ENCODE measurements at places on chromosomes 2 and 18.

GRCh38 chr2:23862716-23863426 lies 64.1 kb downstream of the ATAD2B start:
- no peak for DNase-seq

GRCh38 chr2:36780231-36780839 lies 83.8 kb downstream of the VIT start:
- DNase-seq: peak; percentile 65

DNA sequence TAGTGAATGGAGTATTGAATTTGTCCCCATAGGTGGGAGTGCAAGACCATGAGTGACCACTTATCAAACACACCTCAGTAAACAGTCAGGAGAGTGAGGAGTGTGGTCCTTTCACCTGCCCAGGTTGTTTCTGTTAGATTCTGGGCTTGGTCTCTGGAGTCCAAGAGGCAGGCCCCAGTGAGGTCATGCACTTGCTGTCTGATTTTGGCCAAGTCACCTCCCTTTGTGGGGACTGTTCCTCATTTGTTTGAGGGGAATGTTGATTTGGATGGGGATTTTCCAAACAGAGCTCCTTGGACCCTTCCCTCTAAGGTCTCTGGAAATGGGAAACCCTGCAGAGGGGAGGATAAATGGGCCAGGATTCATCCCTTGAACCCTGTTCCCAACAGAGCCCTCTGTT lies 7.3 kb downstream of the IL1RN start:
- DNase-seq: no peak

GRCh38 chr2:182933629-182934028 lies 67.2 kb upstream of the FRZB start:
- no peak for DNase-seq

- DNase-seq: peak; percentile 80
These were observed 271.0 kb upstream of the HS6ST1 start for GRCh38 chr2:128589681-128590080.

- no peak for DNase-seq
These were observed 184.8 kb downstream of the NCK2 start for GRCh38 chr2:105929516-105929915.

DNA sequence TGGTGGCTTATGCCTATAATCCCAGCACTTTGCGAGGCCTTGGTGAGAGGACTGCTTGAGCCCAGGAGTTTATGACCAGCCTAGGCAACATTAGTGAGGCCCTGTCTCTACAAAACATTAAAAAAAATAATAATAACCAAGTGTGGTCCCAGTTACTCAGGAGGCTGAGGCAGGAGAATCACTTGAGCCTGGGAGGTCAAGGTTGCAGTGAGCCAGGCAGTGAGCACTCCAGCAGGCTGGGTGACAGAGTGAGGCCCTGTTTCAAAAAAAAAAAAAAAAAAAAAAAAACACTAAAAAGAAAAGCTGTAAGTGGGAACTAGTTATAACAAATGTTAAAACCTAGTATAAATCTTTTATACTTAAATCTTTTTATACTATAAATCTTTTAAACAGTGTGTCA lies 146.2 kb upstream of the ITGA4 start:
- no peak for DNase-seq

DNA sequence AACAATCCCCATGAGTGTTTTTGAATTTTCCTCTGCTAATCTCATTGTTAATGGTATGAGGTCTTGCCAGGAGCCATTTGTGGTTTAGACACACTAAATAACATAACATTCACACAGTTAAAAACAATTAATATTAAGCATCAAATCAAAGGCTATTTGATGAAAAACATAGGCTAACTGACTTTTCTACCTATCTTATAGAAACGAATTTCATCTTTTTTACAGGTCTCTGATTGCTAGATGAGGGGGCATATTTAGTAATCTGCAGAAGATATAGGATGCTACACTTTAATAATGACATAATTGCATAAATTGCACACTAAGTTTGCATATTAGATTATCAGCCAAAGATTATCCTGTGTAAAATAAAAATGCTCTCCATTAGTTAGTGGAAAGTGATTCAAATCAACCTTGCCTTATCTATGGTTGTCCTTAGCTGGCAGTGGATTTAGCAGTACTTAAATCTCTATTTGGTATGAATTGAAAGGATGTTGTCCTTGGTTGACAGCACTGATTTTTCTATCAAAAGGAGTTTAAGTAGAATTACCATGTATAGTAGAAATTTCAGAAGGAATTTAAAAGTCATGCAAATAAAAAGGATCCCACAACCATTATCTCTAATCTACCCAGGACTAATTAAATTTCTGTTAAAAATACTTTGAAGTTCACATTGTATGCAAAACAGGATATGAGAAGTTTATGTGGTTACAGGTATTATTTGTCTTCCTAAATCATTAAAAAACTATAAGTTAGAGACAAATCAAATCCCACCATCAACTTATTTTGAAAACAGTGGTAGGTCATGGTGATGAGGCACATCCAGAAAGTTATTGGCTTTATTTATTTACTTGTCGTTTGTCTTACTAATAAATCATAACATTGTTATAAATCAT lies 50.6 kb upstream of the SPAG16 start:
- DNase-seq: no peak

GRCh38 chr2:96835830-96836229 lies 8.0 kb downstream of the ANKRD23 start:
- DNase-seq: no peak

DNA sequence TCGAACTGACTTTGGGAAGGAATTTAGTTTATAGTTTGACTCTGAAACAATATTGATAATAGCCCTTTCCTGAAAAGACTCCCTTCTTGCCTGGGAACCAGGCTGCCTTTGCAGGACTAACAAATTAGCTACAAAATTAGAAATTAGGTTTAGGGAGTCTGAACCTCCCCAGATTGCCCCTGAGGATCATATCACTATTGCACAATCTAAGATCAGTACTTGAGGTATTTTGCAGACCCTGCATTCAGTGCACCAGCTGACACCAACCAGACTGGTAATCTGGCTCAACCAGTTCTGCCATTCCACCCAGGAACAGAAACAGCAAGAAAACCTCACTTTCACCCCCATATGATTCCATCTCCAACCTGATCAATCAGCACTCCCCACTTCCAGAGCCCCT lies 131.8 kb upstream of the GALNT5 start:
- no peak for DNase-seq

DNA sequence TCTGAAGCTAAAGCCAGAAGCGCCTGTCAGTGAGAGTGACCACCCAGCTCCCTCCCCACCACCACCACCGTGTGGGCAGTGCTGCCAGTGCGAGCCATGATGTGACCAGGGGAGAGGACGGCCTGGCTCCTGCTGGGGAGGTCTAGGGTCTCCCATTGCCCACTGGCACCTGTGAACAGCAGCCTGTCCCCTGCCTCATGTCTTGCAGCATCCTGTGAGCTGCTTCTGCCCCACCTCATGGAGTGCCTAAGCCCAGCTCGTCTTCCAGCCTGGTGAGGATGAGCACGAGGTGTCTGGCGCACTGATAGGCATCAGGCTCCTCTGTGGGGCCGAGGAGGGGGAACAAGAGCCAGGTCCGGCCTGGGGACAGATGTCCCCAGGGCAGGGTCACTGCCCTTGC lies 61.4 kb downstream of the FAM168B start:
- DNase-seq: no peak

- DNase-seq: no peak
These were observed 85.3 kb downstream of the CCDC178 start for GRCh38 chr18:33355263-33355662.

GRCh38 chr2:108607706-108608301 lies 73.5 kb downstream of the LIMS1 start:
- DNase-seq: peak; percentile 46

DNA sequence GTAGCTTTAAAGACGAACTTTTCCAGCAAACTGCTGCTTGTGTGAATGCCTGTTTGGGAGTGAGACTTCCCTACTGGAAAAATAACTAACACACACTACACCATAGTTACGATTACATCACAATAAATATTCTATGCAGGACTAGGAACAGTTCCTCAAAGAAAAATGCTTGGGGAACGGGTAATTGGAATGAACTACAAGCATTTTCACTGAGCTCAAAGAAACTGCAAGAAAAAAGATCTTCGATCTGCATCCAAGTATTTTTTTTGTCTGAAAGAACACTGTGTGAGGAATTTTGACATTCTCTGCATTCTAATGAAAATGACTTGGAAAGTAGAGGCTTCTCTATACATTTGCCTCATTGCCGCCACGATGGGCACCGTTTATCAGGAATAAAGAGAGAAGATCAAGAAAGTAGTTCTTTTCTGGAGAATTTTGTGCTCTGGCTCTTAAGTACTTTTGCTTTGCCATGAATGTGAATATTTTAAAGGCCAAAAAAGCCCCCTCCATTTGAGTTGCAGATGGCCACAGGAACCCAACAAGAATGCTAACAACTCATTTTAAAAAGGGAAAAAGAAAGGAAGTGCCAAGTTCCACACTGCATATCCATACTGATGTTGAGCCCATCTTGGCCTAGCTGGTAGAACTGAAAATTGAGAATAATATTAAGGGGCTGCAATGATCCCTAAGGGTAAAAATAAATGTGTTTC lies 13.6 kb downstream of the LYPD1 start:
- no peak for DNase-seq

DNA sequence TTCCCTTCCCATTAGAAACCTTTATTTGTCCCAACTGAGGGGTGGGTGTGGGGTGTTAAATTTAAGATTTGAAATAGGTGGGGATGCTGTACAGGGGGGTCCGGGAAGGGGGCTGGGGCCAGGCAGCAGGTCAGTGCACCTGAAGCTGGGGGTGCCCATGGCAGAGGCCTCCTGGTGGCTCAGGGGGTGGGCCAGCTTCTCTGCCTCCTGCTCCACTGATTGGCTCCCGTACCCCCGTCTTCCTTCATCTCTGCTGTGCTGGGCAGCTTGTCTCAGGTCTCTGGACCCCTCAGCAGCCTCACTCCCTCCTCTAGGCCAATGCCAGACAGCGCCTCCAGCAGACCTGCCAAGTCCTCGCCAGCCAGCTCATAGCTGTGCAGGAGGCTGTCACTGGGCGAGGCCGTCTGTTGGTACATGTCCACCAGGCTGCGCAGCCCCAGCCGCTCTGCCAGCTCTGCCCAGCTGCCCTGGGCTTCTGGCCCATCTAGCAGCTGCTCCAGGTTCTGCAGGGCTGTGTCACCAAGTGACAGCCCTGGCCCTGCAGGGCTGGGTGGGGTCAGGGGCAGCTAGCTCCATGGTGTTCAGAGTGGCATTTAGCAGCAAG lies 2.0 kb upstream of the ANKRD62 start:
- DNase-seq: no peak

DNA sequence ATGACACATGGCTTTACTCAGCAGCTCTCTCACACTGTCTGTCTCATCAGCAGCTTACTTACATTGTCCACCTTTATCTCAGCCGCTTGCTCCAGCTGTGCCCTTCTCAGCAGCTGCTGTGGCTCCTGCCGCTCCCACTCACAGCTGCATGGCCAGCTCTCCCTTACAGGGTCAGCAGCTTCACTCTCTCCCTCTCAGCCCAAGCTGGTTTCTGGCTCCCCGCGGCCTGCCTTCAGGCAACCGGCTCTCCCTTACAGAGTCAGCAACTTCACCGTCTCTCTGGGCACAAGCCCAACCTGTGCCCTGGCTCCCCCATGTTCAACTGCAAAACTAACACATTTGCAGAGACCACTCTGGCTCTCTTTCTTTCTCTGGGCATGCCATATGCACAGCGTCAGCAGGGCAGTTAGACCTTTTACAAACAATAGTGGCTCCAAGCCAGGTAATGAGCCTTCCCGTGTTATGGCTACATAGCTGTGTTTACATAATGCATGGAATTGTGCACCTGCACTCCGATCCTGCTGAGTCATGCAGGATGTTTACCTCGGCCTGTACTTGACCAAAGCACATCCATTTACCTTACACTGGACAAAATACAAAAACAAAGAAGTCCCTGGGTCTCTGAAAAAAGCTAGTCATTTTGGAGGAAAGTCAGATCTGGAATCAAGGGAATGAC lies 167.3 kb downstream of the DOK6 start:
- no peak for DNase-seq

- no peak for DNase-seq
These were observed 695.3 kb downstream of the SATB2 start for GRCh38 chr2:198762441-198762840.

DNA sequence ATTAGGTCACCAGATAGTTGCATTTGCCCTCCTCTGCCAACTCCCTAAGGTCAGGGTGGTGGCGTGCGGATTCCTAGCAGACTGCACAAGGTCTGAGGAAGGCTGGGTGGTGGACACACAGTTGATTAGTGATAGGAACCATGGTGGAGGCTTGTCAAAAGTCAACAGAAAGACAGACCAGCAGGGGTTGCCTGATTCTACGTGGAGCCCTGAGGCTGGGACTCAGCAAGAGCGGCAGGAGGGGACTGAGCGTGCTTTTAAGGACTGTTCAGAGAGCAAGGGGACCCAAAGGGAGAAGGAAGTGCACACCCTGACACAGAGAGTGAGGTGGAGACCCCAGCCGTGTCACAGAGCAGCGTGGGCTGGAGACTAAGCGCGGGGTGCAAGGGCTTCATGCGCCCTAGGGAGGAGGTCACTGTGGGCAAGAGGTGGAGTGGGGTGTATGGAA lies 513.2 kb downstream of the RNF144A start:
- no peak for DNase-seq

GRCh38 chr2:219570924-219571310 lies 422 bp downstream of the OBSL1 start:
- DNase-seq: no peak

DNA sequence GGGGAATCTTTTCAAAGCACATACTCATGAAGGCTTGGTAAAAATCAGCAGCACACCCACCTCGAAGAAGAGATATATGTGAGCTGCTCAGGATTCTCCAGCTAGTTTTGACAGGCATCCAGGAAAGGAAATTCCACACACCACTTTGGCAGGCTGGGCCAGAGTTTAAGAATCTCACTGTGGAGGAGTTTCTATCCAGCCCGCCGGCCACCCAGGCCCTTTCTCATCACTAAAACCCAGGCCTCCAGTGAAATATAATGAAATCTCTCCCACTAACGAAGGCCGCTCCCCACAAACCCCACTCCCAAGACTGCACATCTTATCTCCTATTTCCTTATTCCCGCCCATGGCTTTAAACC lies 202.0 kb downstream of the GLI2 start:
- DNase-seq: no peak

DNA sequence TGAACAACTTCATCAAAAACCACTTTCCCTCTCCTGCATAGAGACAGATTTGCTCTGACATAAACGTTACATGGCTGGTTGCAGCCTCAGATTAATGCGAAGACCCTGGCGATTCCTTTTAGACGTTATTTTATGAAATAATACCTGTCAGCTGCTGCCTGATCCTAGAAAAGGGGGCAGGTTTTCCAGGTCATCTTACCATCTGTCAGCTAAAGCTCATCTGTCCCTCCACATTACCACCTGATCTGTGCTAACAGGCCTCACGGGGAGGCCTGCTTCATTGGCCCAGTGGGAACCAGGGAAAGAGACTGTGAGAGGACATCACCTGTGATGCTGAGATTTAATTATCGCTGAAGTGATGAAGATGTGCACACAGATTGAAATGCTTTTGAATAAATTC lies 261.0 kb downstream of the ARHGAP15 start:
- no peak for DNase-seq

GRCh38 chr2:52862801-52863200 lies 904.8 kb upstream of the CHAC2 start:
- DNase-seq: no peak

GRCh38 chr2:241511091-241511741 lies 2.8 kb upstream of the STK25 start:
- DNase-seq: no peak

Measured in H7 (cell line).